Nephron progenitor cell (in vitro differentiated cells): ENCODE measurements at places on chromosomes 3 and 15.

DNA sequence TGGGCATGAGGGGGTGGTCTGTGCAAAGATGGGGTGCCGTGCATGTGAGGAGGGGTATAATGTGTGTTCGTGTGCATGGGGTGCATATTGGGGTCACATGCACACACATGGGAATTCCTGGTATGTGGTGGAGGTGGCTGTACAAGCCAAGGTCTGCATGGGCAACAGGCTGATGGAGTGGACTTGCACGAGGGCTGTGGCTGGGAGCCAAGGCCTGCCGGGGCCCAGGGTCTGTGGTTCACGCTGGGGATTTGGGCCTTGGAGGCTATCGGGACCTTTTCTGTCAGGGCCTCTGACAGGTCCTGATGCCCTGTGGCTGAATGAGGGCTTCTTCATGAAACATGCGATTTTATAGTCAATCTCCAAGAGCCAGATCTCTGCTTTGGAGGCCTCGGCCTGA lies 9.8 kb upstream of the PLXND1 start:
- no peak overlapping the region for H3K27ac ChIP-seq
- H3K36me3 ChIP-seq = no peaks in the 10 kb centered on the region
- no peak overlapping the region for H3K4me3 ChIP-seq
- peaks cover 45% of the 10 kb centered on the region for H3K4me1 ChIP-seq
- DNase-seq = no peak
- H3K27me3 ChIP-seq = peaks cover 15% of the 10 kb centered on the region

DNA sequence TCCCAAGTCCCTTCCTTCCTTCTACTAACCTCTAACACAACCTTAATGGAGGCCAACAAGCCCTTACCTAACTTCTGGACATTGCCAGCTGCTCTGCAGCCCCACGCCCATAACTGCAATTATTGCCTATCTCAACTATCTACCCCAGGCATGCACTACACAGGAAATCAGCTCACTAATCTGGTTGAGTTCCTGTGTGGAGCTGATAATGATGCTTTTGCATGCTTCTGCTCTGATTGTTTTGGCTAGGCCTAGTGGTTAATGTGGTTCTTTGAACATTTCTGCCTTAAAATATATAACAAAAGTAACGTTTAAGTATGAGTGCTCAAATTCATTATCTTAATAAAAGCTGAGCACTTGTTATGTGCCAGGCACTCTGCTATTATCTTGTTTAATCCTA lies 463.9 kb downstream of the MFSD1 start:
- peaks cover 30% of the 10 kb centered on the region for H3K27me3 ChIP-seq
- H3K27ac ChIP-seq = no peak overlapping the region
- H3K36me3 ChIP-seq = no peaks in the 10 kb centered on the region
- no peak overlapping the region for H3K4me3 ChIP-seq
- DNase-seq = no peak

GRCh38 chr3:16837602-16838001 lies 47.2 kb upstream of the PLCL2 start:
- no peak for DNase-seq
- peaks cover 14% of the 10 kb centered on the region for H3K4me1 ChIP-seq
- H3K27me3 ChIP-seq = peaks cover 6% of the 10 kb centered on the region
- no peak overlapping the region for H3K4me3 ChIP-seq
- H3K27ac ChIP-seq = no peak overlapping the region

DNA sequence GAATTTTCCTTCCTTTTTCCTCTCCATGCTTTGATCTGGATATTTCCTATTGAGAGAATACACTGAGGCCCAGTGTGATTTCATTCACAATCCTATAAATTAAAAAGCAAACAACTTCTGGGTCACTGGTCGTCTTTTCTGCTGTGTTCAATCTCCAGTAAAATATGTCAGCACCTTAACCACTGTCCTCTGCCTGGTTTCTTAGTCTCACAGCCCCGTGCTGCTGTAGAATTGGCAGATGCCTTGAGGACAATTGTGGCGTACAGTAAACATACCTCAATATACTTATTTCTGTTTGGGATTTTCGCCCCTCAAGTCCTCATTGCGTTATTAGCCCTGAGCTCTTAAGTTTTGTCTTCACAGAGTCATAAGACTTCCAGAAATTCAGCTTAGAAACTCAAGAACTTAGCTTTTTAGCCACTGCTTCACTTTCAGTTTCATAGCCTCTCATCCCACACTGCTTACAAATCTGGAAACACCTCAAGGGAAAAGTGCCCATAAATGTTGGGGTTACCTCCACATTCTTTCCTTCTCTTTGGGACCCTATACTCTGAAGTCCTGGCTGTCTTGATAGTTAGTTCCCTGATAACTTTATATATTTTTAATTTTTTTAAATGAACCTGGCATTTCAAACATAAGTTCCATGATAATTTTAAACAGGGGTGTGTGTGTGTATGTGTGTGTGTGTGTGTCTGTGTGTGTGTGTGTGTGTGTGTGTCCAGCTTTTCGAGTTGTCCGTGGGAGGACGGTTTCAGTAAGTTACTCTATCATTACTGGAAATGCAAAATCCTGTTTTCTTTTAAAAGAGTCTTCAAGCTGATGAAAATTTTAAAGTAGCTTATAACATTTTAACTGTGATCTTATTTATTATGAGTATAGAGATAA lies 238.4 kb upstream of the CTDSPL start:
- DNase-seq = no peak
- H3K27me3 ChIP-seq = peaks cover 13% of the 10 kb centered on the region
- H3K36me3 ChIP-seq = peaks cover 23% of the 10 kb centered on the region
- H3K27ac ChIP-seq = no peak overlapping the region
- no peak overlapping the region for H3K4me3 ChIP-seq

DNA sequence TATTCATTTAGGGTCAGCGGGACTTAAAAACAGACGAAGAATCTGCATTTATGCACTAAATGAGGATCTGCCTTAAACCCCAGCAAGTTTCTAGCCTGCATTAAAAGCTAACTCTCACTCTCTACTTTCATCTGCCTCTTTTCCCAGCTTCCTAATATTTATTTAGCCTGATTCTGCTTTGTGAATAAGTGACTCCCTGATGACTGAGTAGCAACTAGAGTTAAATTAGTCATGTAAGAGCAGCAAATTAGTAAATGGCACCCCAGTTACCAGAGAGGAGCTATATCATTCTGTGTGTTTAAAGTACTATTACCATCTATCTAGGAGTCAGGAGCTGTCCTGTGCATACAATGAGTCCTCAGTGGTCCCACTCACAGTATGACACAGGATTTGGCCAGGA lies 391.0 kb upstream of the RORA start:
- no peak for DNase-seq
- peaks cover 8% of the 10 kb centered on the region for H3K27me3 ChIP-seq
- H3K27ac ChIP-seq = no peak overlapping the region
- H3K4me1 ChIP-seq = peaks cover 29% of the 10 kb centered on the region
- peaks cover 12% of the 10 kb centered on the region for H3K36me3 ChIP-seq
- no peak overlapping the region for H3K4me3 ChIP-seq

- peaks cover 14% of the 10 kb centered on the region for H3K4me1 ChIP-seq
- no peaks in the 10 kb centered on the region for H3K27me3 ChIP-seq
- no peak overlapping the region for H3K4me3 ChIP-seq
- no peaks in the 10 kb centered on the region for H3K36me3 ChIP-seq
These were observed 743.0 kb upstream of the CBLB start for GRCh38 chr3:106611841-106612240.

DNA sequence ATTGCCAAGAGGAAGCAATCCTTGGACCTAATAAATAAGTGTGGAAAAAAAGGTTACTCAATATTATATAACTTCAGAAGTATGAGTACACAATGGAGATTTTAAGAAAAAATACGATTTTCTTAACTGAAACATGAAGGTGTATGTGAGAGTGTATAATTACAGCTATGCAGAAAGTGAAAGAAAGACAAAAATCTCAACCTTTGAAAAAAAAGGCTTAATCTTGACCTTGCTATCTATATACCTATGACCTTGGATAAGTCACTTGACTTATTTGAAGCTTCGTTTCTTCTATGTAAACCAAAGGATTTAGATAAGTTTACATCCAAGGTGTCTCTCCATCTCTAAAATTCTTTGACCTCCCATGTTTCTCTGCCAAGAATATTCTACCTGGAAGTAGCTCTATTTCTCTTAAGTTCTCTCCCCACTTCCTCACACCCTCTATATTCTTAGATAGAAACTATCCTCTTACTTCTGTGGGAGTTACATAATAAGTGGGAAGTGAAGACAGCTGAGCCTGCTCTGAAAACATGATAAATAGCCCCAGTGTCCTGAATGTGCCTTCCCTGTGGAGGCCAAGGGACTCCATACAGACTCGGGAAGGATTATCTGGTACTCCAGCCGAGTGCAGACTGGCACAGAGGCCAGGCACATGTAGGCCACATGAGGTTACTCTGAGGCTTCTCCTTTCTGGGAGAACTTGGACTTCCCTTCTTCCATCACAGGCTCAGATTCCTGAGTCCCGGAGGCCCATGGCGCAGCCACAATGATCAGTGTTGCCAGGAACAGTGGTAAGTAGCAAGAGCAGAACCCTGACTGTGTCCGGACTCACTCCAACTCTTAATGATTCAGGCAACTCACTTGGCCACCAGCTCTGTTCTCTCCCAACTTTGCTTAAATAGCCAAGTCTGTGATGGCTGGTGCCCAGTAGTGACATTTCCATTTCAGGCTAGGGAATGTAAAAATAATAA lies 166.8 kb upstream of the COL8A1 start:
- H3K4me1 ChIP-seq = no peaks in the 10 kb centered on the region
- peaks cover 2% of the 10 kb centered on the region for H3K27me3 ChIP-seq
- no peaks in the 10 kb centered on the region for H3K36me3 ChIP-seq
- H3K4me3 ChIP-seq = no peak overlapping the region
- no peak for DNase-seq

GRCh38 chr3:50534681-50535330 lies 31.4 kb upstream of the CACNA2D2 start:
- no peak overlapping the region for H3K4me3 ChIP-seq
- H3K27ac ChIP-seq = no peak overlapping the region
- no peak for DNase-seq
- H3K27me3 ChIP-seq = peaks cover 44% of the 10 kb centered on the region
- no peaks in the 10 kb centered on the region for H3K36me3 ChIP-seq
- H3K4me1 ChIP-seq = peaks cover 59% of the 10 kb centered on the region

DNA sequence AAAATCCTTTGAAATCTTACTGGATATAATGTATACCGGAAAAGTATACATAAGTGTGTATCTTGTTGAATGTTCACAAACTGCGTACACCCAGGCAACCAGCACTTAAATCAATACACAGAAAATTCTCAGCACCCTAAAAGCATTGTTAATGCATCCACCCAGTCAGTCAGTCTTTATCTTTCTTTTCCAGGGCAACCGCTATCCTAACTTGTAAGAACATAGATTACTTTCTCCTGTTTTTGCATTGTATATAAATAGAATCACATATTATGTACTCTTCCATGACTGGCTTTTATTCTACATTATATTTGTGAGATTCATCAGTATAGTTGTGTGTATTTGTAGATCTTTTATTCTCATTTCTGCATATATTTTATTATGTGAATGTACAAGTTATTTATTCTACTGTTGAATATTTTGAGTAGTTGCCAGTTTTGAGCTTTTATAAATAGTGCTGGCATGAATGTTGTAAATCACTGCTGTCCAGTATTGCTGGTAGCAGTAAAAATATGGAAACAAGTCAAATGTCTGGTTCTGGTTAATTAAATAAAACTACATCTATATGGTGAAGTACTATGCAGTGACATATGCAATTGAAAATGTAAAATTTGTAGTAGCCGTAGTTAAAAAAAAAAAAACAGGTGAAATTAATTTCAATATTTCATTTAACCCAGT lies 62.1 kb downstream of the PDCD6IP start:
- H3K36me3 ChIP-seq = peaks cover 57% of the 10 kb centered on the region
- H3K27me3 ChIP-seq = no peaks in the 10 kb centered on the region
- no peaks in the 10 kb centered on the region for H3K4me1 ChIP-seq
- no peak for DNase-seq

- no peak overlapping the region for H3K27ac ChIP-seq
- H3K27me3 ChIP-seq = no peaks in the 10 kb centered on the region
- no peak for DNase-seq
- no peak overlapping the region for H3K4me3 ChIP-seq
- no peaks in the 10 kb centered on the region for H3K36me3 ChIP-seq
These were observed 19.1 kb downstream of the ZDHHC19 start for GRCh38 chr3:196192036-196192523.

GRCh38 chr3:98843266-98843959 lies 58.1 kb downstream of the DCBLD2 start:
- no peak overlapping the region for H3K27ac ChIP-seq
- H3K4me3 ChIP-seq = no peak overlapping the region
- H3K27me3 ChIP-seq = peaks cover 4% of the 10 kb centered on the region
- H3K36me3 ChIP-seq = peaks cover 72% of the 10 kb centered on the region
- H3K4me1 ChIP-seq = no peaks in the 10 kb centered on the region

DNA sequence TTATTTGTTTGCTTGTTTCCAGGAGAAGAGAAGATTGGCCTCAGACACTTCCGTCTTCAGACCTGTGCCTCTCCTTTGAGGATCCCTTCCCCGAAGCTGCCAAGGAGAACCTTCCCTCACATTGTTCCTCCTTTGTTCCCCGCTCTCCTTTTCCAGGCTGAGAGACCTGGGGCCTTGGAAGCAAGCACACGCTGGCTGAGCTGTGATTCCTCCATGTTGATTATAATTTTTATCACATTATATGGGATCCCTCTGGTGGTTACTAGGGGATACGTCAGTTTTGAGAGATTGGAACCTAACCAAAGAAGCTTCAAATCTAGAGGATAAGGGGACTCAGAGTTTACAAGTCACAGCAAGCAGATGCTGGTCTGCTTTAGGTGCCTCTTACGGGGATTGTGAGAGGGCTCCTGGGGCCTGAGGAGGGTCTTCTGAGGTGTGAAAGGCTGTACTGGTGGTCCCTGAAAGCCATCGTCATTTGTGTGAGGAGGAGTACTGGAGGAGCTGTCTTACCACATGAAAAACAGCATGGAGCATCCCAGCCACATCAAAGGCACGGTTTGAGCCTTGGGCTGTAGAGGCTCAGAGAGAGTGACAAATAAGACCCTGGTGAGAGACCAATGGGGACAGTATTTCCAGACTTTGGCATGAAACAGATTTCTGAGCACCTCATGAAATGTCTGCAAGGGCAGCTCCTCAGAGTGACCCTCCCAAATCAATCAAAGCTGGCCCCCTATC lies 760.1 kb upstream of the CFAP20DC start:
- DNase-seq = no peak
- no peaks in the 10 kb centered on the region for H3K36me3 ChIP-seq
- peaks cover 66% of the 10 kb centered on the region for H3K4me1 ChIP-seq
- no peak overlapping the region for H3K4me3 ChIP-seq

GRCh38 chr3:60046210-60046609 lies 996.4 kb upstream of the CFAP20DC start:
- H3K4me1 ChIP-seq = peaks cover 4% of the 10 kb centered on the region
- H3K27ac ChIP-seq = no peak overlapping the region

- H3K27me3 ChIP-seq = no peaks in the 10 kb centered on the region
- H3K36me3 ChIP-seq = no peaks in the 10 kb centered on the region
- no peak overlapping the region for H3K4me3 ChIP-seq
- no peak for DNase-seq
- H3K4me1 ChIP-seq = peaks cover 73% of the 10 kb centered on the region
- H3K27ac ChIP-seq = peak overlapping the region; percentile 49
These were observed 58.2 kb upstream of the FLNB start for GRCh38 chr3:57949785-57950615.
